Anterior cingulate cortex (tissue), 58 donors: ENCODE measurements at places on chromosomes 4 and X.

DNA sequence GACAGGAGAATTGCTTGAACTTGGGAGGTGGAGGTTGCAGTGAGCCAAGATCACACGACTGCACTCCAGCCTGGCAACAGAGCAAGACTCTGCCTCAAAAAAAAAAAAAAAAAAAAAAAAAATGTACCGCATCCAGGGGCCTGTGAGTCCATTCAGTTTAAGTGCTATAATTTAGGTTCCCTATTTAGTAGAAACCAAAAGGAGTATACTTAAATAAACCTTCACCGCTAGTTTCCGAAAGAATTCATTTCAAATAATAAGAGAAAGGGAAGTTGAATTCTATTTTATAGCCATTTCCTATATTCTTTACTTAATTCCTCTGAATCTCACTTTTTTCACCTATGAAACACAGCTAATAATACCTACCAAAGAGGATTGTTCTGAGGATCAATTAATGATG lies 20.8 kb upstream of the LRBA start:
- DNase-seq, result no peak

- DNase-seq, result no peak
These were observed 33.7 kb upstream of the MSL3 start for GRCh38 chrX:11724122-11725017.

DNA sequence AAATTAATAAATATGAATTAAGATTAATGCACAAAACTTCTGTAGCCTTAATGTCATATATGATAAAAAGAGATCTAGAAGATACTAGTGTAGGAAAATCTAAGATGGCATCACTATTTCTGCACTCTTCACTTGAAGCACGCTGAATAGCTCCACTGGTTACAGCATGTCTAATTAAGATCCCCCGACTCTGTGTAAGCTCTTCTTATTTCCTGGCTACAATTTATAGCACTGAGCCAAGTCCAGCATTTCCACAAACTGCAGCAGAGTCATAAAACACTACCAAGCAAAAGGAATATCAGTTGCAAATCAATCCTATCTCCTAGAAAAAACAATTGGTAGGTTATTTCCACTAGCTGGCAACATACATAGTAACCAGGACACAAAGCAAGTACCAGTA lies 1.3 kb upstream of the CCNA2 start:
- no peak for DNase-seq

- no peak for DNase-seq
These were observed 260.7 kb downstream of the INPP4B start for GRCh38 chr4:142585411-142585810.
